Activated T-cell treated with anti-CD3 and anti-CD28 coated beads, Interleukin-2, amount 50 U/mL, for 72 hours (primary cell): ENCODE measurements at places on chromosomes 3 and 15. TPM values are rescaled to one million over a fixed set of nuclear protein-coding genes. Genes with fewer than 3 reads are reported as not detected.

DNA sequence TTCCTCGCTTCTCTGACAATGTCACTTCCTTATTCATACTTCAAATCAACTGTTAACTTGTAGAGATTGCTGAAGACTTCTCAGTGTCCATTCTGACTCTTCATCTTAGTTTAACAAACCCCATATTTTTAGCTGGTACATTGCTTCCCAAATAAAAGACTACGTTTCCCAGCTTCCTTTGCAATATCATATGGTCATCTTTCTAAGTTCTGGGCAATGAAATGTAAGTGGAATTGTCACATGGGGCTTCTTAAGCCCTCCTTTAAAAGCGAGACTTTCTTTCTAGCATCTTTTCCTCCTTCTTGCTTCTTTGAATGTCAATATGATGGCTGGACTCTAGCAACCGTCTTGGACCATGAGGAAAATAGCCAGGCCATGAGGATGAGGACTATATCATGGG, 239.0 kb downstream of the ZNF621 start:
- no peaks in the 10 kb centered on the region for H3K4me1 ChIP-seq
- DNase-seq = no peak
- H3K27ac ChIP-seq = no peak overlapping the region
- no peaks in the 10 kb centered on the region for H3K36me3 ChIP-seq
- no peak overlapping the region for H3K4me3 ChIP-seq
- peaks cover 21% of the 10 kb centered on the region for H3K27me3 ChIP-seq

- no peaks in the 10 kb centered on the region for H3K36me3 ChIP-seq
- DNase-seq = peak; percentile 47
Measured at GRCh38 chr3:10758304-10759037, 57.6 kb upstream of the SLC6A11 start.

Gene HRH1
- 4.6 TPM for total RNA-seq

Gene GOLGA6B
- not detected for total RNA-seq

- no peak overlapping the region for H3K4me3 ChIP-seq
- no peak for DNase-seq
- no peak overlapping the region for H3K27ac ChIP-seq
- no peaks in the 10 kb centered on the region for H3K36me3 ChIP-seq
- no peaks in the 10 kb centered on the region for H3K4me1 ChIP-seq
Measured at GRCh38 chr3:126349071-126349470, 8.1 kb downstream of the KLF15 start.

- H3K36me3 ChIP-seq = no peaks in the 10 kb centered on the region
- H3K27ac ChIP-seq = no peak overlapping the region
- no peaks in the 10 kb centered on the region for H3K27me3 ChIP-seq
- no peaks in the 10 kb centered on the region for H3K4me1 ChIP-seq
- DNase-seq = no peak
- no peak overlapping the region for H3K4me3 ChIP-seq
Measured at GRCh38 chr3:128307029-128307633, 153.8 kb downstream of the EEFSEC start.

Gene DNAH12
- 0.26 TPM for total RNA-seq

DNA sequence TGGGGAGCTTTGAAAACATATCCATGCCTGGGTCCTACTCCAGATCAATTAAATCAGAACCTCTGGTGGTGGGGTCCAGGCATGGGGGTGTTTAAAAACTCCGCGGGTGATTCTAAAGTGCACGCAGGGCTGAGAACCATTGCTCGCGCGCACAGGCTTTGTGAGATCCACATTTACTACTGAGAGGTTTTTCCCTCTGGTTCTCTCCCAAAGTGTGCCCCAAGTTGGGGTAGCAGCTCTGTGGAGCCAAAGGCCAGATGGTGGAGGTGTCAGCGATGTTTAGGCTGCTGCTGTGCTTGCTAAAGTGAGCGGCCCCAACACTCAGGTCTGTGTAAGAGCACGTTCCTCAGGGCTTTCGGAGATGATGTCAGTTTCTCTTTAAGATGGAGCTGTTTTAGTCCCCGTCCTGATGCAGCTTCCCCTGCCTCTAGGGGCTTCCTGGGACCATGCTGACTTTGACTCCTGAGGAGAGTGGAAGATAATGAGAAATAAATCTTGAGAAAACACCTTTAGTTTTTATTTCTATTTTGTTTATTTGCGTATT, 13.4 kb upstream of the MAGEF1 start:
- H3K4me3 ChIP-seq = no peak overlapping the region
- H3K36me3 ChIP-seq = no peaks in the 10 kb centered on the region
- no peaks in the 10 kb centered on the region for H3K27me3 ChIP-seq
- DNase-seq = no peak
- H3K27ac ChIP-seq = no peak overlapping the region

Gene GOLGA6L10
- 2.5 TPM for total RNA-seq

Gene EBLN2
- 7.0 TPM for total RNA-seq

GRCh38 chr3:59772416-59773408, 722.9 kb upstream of the CFAP20DC start:
- DNase-seq = peak; percentile 59
- no peaks in the 10 kb centered on the region for H3K36me3 ChIP-seq
- H3K27me3 ChIP-seq = peaks cover 17% of the 10 kb centered on the region
- H3K4me1 ChIP-seq = peaks cover 35% of the 10 kb centered on the region
- H3K27ac ChIP-seq = peak overlapping the region; percentile 67
- H3K4me3 ChIP-seq = peak overlapping the region; percentile 62

- no peak for DNase-seq
- H3K4me3 ChIP-seq = no peak overlapping the region
- no peaks in the 10 kb centered on the region for H3K27me3 ChIP-seq
- H3K4me1 ChIP-seq = peaks cover 47% of the 10 kb centered on the region
- H3K36me3 ChIP-seq = no peaks in the 10 kb centered on the region
Measured at GRCh38 chr15:58479941-58480340, 48.1 kb downstream of the LIPC start.

- H3K27me3 ChIP-seq = no peaks in the 10 kb centered on the region
- no peak for DNase-seq
- H3K4me1 ChIP-seq = no peaks in the 10 kb centered on the region
- no peak overlapping the region for H3K27ac ChIP-seq
- H3K36me3 ChIP-seq = peaks cover 14% of the 10 kb centered on the region
Measured at GRCh38 chr3:47491777-47492176, 16.0 kb upstream of the SCAP start.

DNA sequence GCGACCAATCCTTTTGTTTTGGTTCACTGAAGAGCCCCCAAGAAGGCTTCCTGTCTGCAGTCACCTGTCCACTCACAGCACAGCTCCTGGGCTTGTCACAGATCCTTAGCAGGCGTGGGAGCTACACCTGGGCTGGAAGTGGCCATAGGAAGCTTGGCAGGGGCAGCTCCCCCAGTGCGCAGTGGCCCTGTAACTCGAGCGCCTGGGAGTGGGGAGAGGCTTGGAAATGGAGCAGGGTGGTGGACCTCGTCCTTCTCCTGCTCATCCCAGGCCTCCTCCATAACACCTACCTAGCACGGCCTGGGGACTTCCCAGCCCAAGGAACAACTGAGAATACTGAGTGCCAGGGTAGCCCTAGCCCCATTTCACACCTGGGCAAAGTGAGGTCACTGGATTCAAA, 19.3 kb upstream of the TGM5 start:
- H3K4me1 ChIP-seq = peaks cover 7% of the 10 kb centered on the region
- no peak for DNase-seq
- H3K27ac ChIP-seq = no peak overlapping the region
